ENCODE measurements at places on chromosomes 1 and 21.
A peak's percentile ranks its signal among the peaks of the same experiment; 100 is the strongest.

DNA sequence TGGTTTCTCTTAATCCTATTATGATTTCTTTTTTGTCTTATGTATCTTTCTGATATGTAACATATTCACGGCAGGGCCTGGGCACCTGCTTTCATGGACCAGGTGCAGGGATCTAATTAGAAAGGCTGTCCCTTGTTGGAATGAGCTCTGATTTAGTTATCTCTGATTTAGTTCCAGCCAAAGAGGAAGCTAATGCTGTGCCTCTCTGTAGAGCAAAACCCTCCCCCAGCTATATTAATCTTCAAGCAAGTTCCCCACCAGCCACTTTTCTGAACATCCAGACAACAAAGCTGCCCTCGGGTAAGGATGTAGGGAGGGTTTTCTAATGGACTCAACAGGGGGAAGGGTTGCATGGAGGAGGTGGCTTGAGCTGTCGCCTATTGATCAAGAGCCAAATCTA is 6.1 kb downstream of the TSACC start:
- DNase-seq = no peak

DNA sequence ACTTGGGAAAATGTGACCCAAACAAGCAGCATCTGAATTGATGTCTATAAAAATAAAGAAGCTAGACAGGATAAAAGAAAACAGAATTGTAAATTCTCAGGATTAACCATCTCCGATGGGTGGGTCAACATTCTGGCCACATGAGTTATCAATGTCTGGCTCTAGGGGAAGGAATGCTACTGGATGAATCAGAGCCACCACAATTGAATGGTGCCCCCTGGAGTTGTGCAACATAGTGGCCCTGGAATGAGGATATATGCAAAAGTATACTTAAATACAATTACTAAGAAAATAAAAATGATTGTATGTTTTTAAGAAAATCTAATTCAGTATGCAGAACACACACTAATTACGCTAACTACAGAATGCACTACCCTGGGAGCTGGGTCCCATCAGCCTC is 185.6 kb downstream of the TGFBR3 start:
- no peak for DNase-seq

- DNase-seq = no peak
Measured at GRCh38 chr1:53577761-53578100, 118.5 kb downstream of the DMRTB1 start.

DNA sequence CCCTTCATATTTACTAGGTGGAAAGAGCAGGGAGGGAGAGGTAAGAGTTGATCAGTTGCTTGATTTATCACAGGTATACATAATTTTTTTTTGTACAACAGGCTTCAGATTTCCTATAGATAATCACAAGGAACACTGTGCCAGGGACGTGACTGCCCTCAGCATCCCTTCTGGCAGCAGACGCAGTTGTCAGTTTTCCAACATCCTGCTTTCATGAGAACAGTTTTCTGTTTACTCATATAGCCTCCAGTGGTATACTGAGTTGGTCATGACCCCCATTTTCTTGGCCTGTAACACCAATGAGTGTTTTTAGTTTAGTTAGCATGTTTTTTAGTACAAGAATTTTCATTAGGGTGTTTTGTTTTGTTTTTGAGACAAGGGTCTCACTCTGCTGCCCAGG is 37.9 kb upstream of the PTPRF start:
- DNase-seq = no peak

GRCh38 chr1:30191154-30191702 is 532.2 kb downstream of the MATN1 start:
- DNase-seq = peak; percentile 15

DNA sequence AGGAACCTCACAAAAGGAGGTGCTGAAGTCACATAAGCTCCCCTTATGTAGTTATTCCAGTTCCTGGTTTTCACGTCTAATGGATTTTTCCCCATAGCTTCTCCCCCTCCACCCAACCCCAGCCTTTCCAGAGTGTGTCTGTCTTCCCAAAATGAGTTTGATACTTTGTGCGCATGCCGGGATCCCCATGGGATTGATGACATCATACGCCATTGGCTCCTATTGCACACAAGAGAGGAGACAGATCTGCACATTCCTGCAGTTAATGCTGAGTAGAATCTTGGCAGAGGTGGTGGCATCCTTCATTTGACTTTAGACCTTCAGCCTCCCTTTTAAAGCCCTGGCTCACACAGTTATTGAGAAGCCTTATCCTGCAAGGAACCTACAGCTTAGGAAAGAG is 71.4 kb downstream of the DDR2 start:
- no peak for DNase-seq

DNA sequence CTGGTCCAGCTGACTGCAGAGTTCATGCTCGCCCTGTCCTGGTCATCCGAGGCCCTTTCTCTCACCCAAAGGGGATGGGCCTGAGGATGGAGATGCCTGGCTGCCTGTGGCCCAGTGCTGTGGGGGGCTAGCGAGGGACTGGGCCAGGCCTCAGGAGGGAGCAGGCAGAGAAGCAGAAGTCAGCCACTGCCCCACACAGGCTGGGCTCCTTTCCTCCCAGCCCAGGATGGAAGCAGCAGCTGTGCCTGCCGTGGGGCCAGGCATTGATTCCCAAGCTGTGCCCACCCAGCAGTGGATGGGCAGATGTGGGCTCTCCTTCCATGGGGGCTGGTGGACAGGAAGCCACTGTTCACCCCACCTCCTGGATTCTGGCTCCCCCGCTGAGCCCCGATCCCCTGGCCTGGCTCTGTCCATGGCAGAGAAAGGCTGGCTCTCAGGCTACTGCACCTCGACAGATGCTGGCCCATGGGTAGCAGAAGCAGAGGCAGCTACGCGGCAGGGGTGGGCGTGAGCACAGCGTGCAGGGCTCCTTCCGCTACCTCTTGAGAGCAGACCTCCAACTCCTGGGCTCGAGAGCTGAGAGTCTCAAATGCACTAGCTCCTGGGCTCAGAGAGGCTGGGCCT is 24.6 kb downstream of the RUNX3 start:
- no peak for DNase-seq

- peak; percentile 90 for DNase-seq
Measured at GRCh38 chr1:93779540-93780165, 98.0 kb upstream of the BCAR3 start.

DNA sequence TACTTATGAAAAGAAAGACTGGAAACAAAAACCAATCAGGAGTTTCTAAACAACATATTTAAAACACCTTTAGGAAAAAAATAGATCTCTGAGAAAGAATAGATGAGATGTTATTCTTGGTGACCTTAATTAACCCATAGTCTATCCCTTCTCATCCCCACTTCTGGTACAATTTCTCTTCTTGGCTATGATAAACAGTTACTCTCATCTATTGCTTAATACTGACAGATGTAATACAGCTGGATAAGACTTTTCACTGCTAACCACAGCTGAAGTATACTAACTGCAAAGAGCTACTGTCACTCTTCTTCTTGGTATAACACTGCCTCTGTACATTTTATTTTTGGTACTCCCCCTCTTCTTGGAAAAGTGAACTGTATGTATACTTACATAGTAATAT is 15.2 kb downstream of the EXTL2 start:
- no peak for DNase-seq

DNA sequence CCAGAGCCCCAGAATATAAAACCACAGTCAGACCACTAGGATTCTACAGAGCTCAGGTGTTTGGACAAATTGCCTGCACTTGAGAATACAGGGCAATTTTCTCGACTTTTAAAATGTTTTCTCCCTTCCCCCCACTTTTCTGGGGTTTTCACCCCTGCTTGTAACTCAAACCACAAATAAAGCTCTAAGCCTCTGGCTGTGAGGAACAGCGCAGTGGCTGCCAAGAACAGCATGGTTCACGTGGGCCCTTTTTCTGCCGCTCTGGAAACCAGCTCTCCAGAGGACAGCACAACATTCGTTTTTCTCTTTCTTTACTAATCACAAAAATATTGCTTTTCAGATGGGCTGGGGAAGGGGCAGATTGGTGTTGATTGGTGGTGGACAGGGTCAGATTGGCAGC is 102.2 kb upstream of the JUN start:
- DNase-seq = no peak

GRCh38 chr1:11330411-11330810 is 57.4 kb downstream of the UBIAD1 start:
- no peak for DNase-seq

- DNase-seq = no peak
Measured at GRCh38 chr1:226658546-226659125, 80.4 kb downstream of the ITPKB start.
